ENCODE measurements at places on chromosomes 11 and 22.
A peak's percentile ranks its signal among the peaks of the same experiment; 100 is the strongest.

GRCh38 chr22:21952586-21953571 lies at the start of gene PPM1F:
TSS of gene PPM1F (minus strand) at chr22:21952848. CDS start at chr22:21946048, 6,800 bp downstream.
- peak; percentile 77 for DNase-seq

DNA sequence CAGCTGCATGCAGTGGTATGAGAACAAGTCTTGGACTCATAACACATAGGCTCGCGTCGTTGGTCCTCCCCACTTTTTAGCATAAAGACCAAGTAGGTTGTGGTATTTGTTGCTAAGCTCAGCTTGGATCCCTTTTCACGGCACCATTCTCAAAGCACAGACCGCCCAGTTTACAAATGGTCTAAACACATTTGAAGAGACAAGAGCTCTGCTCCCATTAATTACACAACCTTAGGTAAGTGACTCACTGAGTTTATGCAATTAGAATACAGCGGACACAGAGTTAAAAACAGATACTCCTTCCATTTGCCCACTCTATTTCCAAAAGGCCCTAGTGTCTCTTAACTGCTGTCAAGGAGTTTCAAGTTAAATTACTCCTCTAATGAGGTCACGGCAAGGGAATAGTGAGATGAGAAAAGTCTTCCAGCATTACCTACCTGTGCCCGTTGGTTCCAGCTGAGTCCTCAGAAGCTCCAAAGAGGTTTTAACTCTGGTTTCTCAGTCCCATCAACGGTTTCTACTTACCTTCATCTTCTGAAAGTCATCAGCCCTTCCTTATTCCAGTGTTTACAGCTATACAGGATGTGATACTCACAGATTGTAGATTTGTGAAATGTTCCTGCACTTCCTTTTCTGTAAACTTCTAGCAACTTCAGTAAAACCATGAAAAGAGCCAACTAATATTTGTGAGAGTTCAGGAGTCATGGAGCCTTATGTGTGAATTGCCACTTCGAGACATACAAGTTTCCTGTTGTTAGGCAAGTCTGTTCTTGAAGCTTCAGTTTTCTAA lies at the start of gene MS4A6A:
MS4A6A (minus strand) TSS at position 543 of the 790 bp plus-strand sequence. CDS start 1,356 bp downstream, outside the sequence.
- no peak for DNase-seq

DNA sequence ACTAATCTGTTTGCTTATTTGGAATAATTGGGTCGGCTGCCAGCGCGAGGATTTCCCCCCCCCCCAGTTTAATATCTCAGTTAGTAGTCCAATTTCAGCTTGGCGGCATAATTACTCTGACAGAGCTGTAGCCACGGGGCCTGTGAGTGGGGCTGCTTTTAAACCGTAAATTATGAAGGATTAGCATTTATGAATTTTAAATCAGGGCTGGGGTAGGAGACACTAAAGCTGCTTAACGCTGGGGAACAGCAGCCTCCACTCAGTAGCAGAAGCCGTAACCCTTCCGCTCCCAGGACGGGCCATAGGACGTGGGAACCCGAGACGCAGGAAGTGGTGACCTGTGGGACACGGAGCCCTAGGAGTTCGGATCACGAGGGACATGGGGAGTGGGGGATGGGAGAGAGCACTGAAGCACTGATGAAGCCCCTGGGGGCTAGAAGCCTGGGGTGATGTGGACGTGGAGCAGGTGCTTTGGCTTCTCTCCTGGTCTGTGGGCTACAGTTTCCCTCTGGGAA lies 66.2 kb upstream of the LMO1 start:
- no peak for DNase-seq

DNA sequence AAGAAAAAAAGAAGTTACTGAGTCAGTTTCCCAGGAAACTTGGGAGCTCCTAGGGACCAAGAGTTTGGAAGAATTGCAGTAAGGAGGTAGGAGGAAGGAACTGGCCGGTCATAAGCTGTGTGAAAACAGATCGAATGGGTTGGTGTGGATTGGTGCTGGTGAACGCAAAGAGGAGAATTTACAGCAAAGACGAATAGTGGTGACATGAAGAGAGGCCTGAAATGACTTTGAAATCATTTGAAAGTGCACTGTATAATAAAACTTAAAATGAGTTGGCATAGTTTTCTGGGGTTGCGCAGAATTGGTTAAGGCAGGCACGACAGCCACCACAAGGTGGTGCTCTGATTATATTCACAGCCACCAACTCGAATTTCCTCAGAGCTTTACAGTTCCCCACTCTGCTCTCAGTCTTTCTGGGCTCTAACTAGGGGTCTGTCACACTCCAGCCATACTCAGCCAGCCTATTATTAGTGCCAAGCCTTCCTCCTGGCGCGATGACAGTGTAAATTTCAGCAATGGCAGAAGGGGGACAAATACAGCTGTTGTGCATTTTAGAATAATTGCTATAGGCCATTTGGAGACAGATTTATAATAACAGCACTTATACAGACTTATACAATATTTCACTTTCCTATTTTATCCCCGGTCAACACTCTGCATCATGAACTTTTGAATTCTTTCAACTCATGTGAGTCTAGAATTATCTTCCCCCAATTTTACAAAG lies 8.3 kb upstream of the HTR3B start:
- DNase-seq: peak; percentile 7

DNA sequence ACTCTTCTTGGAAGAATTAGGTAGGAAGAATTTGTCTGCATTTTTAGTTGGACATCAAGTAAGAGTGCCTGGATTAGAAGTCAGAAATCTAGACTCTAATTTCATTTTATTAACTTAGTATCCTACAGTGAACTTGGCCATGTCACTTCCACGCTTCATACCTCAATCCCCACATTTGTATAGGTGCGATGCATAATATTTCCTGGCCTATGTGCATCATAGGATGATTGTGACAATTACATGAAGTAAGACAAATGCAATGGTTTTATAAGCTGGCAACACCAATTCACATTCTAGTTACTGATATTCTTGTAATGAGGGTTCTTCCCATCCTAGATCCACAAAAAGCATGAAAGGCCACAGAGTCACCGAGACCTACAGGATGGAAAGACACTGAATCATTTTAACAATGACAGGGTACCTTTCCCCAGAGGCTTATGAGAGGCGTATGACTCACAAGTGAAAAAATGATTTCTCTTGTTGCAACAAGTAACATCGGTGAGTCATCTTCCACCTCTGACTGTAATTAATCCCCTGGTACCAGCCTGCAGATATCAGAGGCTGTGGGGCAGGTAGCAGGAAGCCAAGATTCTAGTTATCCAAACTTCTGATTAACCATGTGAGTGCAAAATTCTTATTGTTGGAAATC lies 56.0 kb upstream of the OR5AK2 start:
- peak; percentile 22 for DNase-seq

DNA sequence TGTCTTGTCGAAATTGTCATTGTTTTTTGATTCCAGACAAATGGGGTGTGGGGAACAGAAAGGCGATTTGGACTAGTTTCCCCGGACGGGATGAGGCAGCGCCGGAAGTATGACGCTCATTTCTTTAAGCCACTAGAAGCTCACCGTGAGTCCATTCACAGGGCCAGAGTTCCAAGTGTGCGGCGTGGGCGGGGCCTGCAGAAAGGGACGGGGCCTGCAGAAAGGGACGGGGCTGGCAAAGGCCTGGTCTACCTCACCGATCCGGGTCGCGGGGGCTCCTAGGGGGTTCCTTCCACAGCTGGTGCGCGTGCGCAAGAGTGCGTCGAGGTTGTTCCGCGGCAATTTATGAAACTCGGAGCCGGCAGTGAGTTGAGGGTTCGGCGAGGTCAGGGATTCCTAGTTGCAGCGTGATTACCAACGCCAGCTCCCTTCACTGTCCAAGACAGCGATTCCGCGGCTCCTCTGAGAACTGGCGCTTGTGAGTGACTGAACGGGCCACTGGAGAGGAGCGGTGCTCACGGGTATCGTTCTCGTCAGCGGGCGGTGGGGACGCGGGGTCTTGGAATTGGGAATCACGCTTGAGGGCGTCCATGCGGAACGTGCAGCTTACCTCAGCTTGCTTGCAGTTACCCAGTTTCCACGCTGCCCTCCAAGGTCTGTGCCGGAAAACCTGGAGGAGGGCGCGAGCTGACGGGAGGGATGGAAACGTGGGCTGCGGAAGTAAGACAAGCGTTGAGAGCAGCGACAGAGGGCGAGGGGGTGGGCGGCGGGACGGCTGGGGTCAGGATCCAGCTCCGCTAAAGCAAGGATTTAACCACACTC lies at the start of gene ZNF215:
ZNF215 (plus strand) TSS at position 219 of the 822 bp plus-strand sequence. CDS start 5,847 bp downstream, outside the sequence.
- peak; percentile 91 for DNase-seq

- DNase-seq: no peak
Measured at GRCh38 chr22:35330258-35330861, 30.7 kb downstream of the TOM1 start.

DNA sequence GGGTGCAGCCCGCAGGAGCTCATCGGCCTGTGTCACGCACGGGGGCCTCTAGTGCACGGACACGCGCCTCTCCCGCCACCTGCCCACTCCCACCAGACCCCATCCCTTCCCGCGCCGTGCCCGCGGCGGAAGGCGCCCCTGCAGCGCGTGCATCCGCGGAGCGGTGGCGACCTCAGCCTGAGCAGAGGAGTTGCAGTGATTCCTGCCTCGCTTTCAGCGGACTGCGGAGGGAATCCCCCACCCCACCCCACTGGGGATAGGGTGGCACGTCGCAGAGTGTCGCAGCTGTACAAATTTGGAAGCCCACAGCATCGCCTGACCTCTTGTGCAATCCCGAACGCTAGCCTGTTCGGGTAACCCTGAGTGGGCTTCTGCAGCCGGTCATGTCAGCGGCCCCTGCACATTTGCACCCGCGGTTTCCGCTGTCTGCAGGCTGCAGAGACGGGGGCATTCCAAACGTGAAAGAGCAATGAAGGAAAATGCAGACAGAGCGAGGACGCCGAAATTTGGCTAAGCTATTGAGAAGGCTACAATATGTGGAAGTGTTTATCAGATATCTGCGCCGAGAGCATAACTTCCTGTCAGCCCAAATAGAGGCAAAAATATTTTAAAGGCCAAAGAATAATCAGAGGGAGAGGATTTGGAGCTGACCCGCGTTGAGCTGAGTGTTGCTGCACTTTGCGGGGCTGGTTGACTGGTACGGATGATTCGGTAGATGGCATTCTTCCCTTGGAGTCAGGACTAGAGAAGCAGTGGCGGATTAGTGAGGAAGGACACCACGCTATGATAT lies 617 bp upstream of the ARHGAP20 start:
- no peak for DNase-seq

DNA sequence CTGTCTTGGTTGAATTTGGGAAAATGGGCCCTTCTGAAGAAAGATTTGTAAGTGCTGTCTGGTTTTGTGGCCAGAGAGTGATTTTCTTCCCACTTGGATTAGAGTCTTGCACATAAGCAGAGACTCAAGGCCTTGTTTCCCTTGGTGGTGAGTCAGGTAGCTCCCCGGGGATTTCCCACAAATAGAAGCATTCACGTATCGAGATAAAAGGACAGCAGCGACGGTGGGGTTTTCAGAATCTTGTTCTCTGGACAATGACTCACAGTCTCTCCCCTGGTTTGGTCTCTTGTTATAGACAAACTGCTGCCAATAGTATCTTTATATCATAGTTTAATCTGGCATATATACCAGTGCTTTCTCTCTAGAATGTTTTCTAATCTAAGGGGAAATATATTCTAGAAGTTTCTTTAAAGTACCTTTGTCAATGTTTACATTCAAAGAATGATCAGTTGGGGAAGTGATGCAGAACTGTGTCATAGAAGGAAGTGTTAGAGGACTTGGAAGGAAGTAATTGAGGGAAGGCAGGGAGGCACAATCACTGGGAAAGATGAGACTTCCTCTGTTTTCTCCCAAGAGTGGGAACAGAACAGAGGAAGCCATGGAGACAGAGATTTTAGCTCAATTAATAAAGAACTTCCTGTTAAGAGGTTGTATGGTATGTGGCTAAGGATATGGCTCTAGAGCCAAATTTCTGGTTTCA lies 18.1 kb downstream of the POLA2 start:
- peak; percentile 81 for DNase-seq

GRCh38 chr11:44088377-44088776 lies 7.1 kb upstream of the EXT2 start:
- DNase-seq: no peak

- no peak for DNase-seq
Measured at GRCh38 chr11:103901656-103902055, 134.8 kb upstream of the DDI1 start.

DNA sequence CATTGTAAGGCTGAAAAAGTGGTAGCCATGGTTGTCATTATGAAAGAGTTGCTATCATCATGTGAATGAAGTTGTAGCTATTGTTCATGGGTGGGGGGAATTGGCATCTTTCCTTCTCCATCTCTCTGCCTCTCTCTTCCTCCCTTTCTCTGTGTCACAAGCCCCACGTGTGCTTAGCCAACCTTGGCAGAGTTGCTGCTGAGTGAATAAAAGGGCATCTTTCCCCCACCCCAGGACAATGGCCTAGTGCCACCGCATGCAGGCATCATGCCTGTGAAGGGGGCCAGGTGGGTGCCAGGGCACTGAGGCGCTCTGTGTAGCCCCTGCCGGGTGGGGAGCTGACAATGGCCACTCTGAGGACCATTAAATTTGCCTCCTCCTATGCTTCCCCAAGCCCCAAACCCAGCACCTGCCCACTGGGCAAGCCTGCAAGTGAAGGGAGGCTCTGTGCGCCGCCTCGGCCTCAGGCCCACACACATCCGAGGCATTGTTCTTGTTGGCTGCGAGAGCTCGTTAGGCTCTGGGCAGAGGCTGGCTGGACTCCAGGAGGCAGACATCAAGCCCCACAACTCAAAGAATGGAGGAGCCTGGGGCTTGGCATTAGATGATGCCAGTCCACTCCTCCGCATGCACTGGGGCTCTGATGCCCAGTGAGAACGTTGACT lies 103.9 kb downstream of the SEZ6L start:
- DNase-seq: no peak

Data from MG63 (cell line).